ENCODE measurements at places on chromosomes 2 and 18.

DNA sequence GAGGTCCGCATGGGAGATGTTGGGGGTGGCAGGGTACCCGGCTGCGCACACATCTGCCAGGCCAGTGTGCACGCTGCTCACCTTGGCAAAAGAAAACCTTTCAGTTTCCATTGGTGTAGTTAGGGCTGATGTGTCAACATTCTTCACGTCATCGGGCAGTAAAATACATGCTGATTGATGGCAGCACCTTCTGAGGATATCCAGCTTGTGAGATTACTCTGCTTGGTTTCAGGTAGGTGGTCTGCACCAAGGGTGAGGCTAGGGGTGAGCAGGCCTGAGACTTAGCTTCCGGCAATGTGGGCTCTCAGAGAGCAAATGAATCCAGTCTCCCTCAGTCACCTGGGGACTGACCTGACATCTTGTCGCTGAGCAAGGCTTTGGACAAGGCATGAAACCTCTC lies 19.3 kb upstream of the ACKR3 start:
- no peak for DNase-seq

DNA sequence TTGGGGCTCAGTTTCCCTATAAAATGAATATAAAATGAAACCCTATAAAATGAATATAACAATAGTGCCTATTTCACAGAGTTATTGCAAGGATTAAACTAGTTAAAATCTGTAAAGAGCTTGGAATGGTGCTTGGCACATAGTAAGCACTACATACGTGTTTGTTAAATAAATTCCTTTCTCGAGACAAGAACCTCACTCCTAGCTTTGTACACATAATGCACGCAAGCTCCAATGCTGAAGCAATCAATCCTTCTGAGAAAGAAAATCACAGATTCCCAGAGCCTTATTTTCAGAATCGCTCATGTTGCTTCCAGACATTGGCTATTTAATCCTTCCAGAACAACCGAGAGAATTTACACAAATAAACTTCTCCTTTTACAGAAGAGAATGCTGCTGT lies 440.9 kb downstream of the IRS1 start:
- no peak for DNase-seq

DNA sequence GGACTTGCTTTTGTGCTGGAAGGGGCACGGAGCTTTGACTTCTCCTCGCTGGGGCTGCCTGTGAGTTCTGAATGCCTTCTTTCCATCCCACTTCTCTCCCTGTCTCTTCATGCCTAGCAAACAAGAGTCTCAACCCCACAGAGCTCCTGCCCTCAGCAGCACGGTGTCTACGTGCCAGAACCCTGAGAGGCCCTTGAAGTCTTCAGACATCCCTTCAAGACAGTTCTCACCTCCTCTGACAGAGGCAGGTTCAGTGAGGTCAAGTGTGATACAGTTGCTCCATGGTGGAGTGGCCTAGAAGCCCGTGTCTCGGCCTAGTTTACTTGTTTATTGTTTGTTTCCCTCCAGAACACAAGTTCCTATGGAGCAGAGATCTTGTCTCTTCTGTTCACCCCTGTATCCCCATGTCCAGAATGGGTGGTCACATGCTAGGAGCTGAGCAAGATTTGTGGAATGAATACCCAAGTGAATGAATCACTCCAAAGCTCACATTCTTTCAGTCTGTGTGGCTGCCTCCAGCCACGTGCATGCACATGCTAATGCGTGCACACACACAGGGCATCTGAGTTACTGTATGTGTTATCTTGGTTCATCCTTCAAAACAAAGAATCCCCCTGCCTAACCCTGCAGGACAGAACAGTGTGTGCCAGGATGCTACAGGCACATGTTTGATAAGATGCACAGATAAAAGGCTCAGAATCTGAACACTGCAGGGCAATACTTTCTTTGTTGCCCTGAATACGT lies 391.6 kb downstream of the NBAS start:
- no peak for DNase-seq

GRCh38 chr2:83894976-83895375 lies 564.1 kb downstream of the SUCLG1 start:
- no peak for DNase-seq

GRCh38 chr2:43006834-43007543 lies 214.6 kb upstream of the HAAO start:
- no peak for DNase-seq

DNA sequence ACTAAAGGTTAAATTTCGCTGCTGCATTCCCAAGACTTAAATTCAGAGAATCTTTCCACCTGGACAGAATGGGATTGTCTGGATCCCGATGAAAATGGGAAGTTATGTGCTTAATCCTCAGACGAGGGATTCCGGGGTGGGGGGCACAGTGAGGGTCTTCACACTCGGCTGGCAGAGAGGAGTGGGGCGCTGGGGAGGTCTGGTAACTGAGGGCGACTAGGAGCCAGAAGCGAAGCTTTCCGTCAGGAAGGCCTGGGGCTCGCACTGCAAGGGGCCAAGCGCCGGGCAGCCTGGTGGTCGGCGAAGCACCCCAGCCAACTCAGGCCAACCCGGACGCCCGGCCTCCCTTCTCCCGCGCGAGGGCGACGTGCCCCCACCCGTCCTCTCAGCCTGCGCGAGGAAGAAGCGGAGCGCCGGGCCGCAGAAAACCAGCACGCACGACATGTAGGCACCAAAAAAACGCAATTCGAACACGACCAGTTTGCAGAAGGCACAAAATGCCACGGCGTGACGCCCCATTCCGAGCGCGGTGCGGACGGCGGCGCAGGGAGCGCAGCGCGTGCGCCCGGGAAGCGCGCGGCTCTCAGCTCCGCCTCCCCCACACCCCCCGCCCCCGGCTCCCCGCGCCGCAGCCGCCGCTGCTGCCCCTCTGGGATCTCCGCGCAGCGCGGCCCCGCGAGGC lies 188.1 kb downstream of the ZEB2 start:
- DNase-seq, result no peak

GRCh38 chr2:37766106-37766505 lies 94.7 kb upstream of the CDC42EP3 start:
- no peak for DNase-seq

DNA sequence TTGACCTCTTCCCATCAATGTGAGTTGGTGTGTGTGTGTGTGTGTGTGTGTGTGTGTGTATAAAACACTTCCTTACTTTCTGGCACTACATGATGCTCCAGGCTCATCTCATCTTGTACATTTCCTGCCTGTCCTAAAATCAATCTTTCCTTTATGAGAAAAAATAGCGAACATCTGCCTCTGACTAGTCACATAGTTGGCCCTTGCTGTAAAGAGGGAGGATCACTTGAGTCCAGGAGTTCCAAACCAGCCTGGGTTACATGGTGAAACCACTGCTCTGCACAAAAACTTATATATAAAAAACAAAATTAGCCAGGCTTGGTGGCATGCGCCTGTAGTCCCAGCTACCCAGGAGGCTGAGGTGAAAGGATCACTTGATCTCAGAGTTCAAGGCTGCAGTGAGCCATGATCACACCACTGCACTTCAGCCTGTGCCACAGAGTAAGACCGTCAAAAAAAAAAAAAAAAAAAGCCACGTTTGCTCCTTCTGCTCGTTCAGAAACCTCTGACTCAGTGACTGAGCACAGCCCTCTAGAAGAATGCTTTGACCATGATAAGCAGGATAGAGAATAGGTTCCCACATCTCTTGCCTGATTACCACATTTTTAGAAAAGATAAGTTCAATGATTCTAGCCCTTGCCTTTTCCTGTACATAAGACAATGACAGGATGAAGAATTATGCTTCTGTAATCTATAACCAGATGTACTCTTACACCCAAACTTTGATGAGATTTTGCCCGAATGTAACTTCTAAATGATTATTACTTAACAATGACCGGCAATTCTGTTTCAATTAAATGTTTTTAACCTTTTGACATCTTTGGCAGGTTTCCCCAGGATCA lies 45.2 kb upstream of the ST3GAL5 start:
- no peak for DNase-seq

DNA sequence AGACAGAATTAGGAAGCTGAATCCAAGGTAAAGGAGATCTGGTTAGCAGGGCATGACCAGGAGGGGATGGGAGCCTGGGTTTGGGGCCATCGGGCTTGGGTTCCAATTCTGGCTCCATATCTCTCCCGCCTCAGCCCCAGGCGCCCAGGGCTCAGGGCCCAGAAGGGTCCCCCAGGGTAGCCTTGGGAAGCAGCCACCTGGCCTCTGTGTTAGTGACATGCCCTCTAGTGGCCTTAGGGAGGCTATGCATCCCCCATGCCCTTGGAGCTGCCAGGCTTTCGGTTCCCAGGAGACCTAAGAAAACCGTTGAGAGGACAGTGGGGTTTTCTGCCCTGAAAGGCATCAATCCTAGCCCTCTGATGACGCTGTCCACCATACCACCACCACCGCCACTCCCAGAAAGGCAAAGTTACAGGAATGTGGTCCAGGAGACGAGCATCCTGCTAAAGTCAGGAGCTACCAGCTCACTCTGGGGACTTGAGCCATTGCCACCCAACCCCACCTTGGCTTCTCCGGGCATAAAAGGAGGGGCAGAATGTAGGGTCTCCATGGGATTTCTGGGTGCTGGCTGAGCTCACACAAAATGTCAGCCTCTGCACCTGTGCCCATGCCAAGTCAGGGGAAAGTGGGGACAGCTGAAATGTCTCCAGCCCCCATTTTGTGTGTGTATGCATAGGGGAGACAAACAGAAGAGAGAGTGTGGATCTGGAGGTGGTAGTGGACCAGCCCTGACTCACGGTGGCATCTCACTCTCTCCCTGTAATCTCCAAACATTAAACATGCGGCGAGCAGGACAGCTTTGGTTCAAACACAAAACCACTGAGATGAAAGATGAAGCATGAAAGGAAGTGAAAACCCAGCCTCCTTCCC lies 56.5 kb downstream of the EMX1 start:
- peak; percentile 15 for DNase-seq

DNA sequence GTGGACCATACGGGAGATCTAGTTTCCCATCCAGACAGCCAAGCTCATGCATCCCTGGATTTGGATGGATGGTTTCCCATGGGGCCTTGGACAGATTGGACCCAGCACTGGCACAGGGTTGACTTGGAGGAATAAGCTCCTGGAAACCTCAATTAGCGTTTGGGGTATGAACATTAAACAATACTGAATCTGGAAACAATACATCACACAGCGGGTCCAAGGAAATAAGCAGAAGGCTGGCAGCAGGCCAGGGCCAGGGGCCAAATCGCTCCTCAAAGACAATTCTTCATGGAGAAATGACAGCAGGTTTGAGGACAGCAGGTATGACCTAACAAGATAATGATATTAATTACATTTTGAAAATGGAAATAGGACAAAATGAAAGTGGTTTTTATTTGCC lies 540.6 kb downstream of the RIT2 start:
- DNase-seq, result no peak

- no peak for DNase-seq
Measured at GRCh38 chr2:100852999-100853908, 33.3 kb downstream of the NPAS2 start.

DNA sequence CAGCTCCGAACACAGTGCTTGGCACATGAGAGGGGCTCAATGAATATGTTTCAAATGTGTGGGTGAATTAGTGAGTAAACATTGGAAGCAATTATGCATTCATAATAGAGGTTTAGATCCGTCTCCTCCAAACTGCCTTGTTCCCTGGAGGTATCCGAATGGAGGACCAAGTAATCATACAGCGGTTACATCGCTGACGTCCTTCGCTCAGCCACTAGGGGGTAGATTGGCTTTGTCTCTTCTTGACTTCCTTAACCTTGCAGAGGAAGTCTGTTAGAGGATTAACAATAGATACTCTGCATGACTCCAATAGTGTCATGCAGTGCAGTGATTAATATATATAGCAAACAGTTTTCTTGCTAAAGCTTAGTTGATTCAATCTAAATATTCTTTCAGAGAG lies 517.0 kb downstream of the PTPRM start:
- DNase-seq, result no peak

- DNase-seq, result no peak
Measured at GRCh38 chr2:45074713-45075112, 65.5 kb upstream of the SIX2 start.

DNA sequence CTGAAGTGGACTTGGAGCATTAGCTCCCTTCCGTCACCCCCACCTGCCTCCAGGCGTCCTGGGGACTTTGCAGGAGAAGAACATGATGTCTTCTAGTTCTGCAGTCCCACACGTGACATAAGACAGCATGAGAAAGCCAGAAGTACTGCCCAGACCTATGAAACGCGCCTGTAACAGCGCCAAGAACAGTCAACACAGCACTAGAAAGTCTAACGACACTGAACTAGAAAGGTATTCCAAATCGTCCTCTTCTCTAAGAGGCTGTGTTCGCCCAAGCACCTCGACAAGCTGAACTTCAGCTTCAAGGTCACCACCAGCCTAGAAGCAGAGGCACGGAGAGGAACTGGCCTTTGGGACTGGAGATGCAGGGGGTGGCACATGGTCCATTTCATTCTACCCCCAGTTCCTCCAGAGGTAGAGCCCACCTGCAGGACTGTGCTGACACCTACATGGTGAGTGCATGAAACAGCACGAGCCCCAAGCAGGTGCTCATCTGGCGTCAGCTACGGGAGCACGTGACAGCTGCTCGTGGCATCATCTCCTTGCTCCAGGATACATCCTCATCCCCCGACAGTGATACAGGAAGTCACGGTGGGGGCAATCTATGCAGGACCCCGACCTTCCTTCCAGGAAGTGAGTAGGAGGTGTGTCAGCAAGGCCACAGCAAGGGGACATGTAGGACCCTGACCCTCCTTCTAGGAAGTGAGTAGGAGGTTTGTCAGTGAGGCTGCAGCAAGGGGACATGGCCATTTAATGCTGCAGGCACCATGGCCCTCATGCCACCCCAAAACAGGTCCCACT lies 3.7 kb downstream of the HDAC4 start:
- peak; percentile 48 for DNase-seq

GRCh38 chr18:42326752-42327151 lies 371.7 kb downstream of the PIK3C3 start:
- no peak for DNase-seq

DNA sequence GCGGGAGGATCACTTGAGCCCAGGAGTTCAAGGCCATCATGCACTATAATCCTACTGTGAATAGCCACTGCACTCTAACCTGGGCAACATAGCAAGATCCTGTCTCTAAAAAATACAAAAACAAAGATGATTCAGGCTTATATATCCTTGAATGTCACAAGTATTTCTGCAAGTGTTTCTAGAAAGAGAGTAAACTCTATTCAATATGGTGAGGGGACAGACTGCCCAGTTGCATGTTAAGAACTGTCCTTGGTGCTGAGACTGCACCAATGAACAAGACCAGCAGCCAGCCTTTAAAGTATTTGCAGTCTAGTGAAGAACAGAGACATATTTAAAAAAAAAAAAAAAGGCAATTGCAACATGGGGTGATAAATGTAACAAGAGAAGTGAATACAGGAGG lies 16.4 kb downstream of the MAP3K19 start:
- DNase-seq, result no peak
